ENCODE measurements at places on chromosomes 3 and 15. TPM values are rescaled to one million over a fixed set of nuclear protein-coding genes. Genes with fewer than 3 reads are reported as not detected.

The WDR72 gene
- not detected for total RNA-seq

The GRIP2 gene
- total RNA-seq = 0.44 TPM

The GOLGA8T gene
- total RNA-seq = not detected

The KY gene
- total RNA-seq = 0.43 TPM

The MESP2 gene
- not detected for total RNA-seq

The MAP3K13 gene
- 10.1 TPM for total RNA-seq

The VEPH1 gene
- 131 TPM for total RNA-seq

The CLDN1 gene
- total RNA-seq = 16.6 TPM

The TNNC1 gene
- total RNA-seq = not detected

The SIDT1 gene
- not detected for total RNA-seq

The BRPF1 gene
- total RNA-seq = 20.8 TPM

The IL17RD gene
- total RNA-seq = 0.44 TPM

The MYLK gene
- 233 TPM for total RNA-seq

The LMAN1L gene
- total RNA-seq = not detected

The TM6SF1 gene
- 2.6 TPM for total RNA-seq

The RTP1 gene
- total RNA-seq = not detected

The APEH gene
- 102 TPM for total RNA-seq

The UBE2Q2 gene
- total RNA-seq = 47.7 TPM

The GOLGA8M gene
- total RNA-seq = not detected

The FHIT gene
- total RNA-seq = not detected

The SLC22A14 gene
- 0.14 TPM for total RNA-seq

The GOLGA8S gene
- total RNA-seq = not detected

The TGM4 gene
- not detected for total RNA-seq

The TGFBR2 gene
- 219 TPM for total RNA-seq

The GP9 gene
- total RNA-seq = not detected

The MCTP2 gene
- 53.6 TPM for total RNA-seq

The PAK6 gene
- under 0.01 TPM for total RNA-seq

The STAB1 gene
- 0.57 TPM for total RNA-seq

The CHRNA3 gene
- total RNA-seq = under 0.01 TPM

The ATP13A5 gene
- not detected for total RNA-seq

The DLEC1 gene
- under 0.01 TPM for total RNA-seq

The SLC35G2 gene
- total RNA-seq = 8.3 TPM

The HHATL gene
- total RNA-seq = not detected

The PLA2G4F gene
- not detected for total RNA-seq

The GNB5 gene
- total RNA-seq = 50.8 TPM

The CLSTN2 gene
- under 0.01 TPM for total RNA-seq

The APH1B gene
- total RNA-seq = 11.6 TPM

The TMCO5A gene
- total RNA-seq = not detected

The COL6A6 gene
- total RNA-seq = under 0.01 TPM

The TMIE gene
- 0.22 TPM for total RNA-seq

The GABRR3 gene
- not detected for total RNA-seq

The C3orf22 gene
- total RNA-seq = not detected

The GATA2 gene
- 2.0 TPM for total RNA-seq

The INKA1 gene
- 4.4 TPM for total RNA-seq

The RAB6B gene
- total RNA-seq = under 0.01 TPM

The CCDC12 gene
- total RNA-seq = 24.9 TPM

The ITIH4 gene
- 0.88 TPM for total RNA-seq

The EXD1 gene
- total RNA-seq = not detected

The OTOL1 gene
- total RNA-seq = not detected

The IL1RAP gene
- 69.6 TPM for total RNA-seq

The CLDN16 gene
- 0.22 TPM for total RNA-seq

The CKMT1A gene
- not detected for total RNA-seq

The FAM3D gene
- total RNA-seq = not detected

The ZDHHC19 gene
- total RNA-seq = not detected

The RLBP1 gene
- not detected for total RNA-seq

The MORC1 gene
- total RNA-seq = not detected

The LPP gene
- 98.2 TPM for total RNA-seq

The C3orf80 gene
- total RNA-seq = 5.7 TPM

The ACSBG1 gene
- not detected for total RNA-seq

The DAPK2 gene
- total RNA-seq = 1.1 TPM
